ENCODE measurements at places on chromosomes 6 and 20. TPM values are rescaled to one million over a fixed set of nuclear protein-coding genes. Genes with fewer than 3 reads are reported as not detected.

- DNase-seq: no peak
Measured at GRCh38 chr20:12605751-12606150, 403.0 kb upstream of the SPTLC3 start.

GRCh38 chr6:66731310-66731709, 1024.3 kb upstream of the EYS start:
- DNase-seq: no peak

- no peak for DNase-seq
Measured at GRCh38 chr6:23073821-23074220, 504.5 kb downstream of the HDGFL1 start.

- DNase-seq: no peak
Measured at GRCh38 chr6:106684011-106684410, 54.6 kb downstream of the QRSL1 start.

GRCh38 chr6:170371588-170371987, 65.0 kb downstream of the FAM120B start:
- no peak for DNase-seq

GRCh38 chr20:4304601-4305000, 289.2 kb upstream of the RNF24 start:
- no peak for DNase-seq

- no peak for DNase-seq
Measured at GRCh38 chr20:37452236-37452635, 68.8 kb upstream of the NNAT start.

DNA sequence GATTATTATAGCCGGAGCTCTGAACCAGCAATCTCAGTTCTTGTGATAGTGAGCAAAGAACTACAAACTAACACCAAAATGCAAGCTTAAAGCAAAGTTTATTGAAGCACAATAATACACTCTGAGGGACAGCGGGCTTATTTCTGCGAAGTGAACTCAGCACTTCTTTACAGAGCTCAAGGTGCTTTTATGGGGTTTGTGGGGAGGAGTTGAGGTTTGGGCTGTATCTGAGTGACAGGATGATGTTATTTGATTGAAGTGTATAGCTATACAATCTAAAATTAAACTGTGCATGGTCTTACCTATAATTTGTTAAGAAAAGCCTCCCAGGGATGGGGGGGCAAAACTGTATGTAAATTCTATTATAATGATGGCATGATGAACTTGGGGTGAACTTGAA, 1.0 kb upstream of the HFE start:
- DNase-seq: peak; percentile 64

DNA sequence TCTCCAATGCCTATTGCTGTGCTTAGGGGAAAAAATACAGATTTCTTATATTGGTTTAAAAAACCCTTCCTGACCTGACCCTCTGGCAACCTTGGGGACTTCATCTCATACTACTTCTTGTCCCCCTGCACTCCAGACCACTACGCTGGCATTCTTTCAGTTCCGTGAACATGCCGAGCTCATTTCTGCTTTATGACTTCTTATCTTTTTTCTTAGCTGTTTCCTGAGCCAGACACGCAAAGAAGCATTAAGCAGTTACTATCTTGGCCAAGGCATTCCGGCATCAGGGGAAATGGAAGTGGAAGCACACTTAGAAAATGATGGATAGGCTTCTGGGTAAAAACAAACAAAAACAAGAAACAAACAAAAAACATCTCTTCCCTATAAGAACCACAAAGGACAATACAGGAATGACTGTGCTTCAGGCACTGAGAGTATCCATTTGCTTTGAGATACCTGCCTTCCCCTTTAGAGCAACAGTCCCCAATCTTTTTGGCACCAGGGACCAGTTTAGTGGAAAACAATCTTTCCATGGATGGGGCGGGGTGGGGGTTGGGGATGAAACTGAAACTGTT, 4.4 kb upstream of the CCDC28A start:
- no peak for DNase-seq

DNA sequence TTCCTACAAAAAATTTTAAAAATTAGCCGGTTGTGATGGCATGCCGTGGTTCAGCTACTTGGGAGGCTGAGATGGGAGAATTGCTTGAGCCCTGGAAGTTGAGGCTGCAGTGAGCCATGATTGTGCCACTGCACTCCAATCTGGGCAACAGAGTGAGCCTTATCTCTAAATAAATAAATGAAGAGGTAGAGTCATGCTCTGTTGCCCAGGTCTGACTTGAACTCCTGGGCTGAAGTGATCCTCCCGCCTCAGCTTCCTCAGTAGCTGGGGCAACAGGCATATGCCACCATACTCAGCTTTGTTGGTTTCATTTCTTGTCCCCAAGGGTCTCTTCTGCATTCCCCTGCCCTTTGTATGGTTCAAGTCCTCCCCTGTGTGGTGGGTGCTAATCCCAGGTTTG, 17.0 kb downstream of the HSPA1B start:
- DNase-seq: no peak

- DNase-seq: no peak
Measured at GRCh38 chr6:41966961-41967311, 25.3 kb upstream of the CCND3 start.

DNA sequence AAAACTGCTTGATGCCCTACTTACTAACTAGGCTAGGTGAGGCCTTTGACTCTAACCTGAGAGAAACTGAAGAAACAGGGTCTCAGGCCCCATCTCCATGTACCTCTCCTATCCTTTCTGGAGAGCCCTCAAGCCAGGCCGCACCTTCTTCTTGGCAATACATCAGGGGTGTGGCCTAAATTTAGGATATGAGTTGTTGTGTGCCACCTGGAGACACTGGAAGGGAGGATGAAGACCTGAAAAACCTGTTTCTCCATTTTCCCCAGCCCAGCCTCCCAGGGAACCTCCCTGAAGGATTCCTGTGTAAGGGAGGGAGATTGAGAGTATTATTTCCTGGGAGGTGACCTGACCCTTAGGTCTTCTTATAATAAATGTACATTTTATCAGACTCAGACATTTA, 3.1 kb downstream of the LY6G6D start:
- DNase-seq: no peak

DNA sequence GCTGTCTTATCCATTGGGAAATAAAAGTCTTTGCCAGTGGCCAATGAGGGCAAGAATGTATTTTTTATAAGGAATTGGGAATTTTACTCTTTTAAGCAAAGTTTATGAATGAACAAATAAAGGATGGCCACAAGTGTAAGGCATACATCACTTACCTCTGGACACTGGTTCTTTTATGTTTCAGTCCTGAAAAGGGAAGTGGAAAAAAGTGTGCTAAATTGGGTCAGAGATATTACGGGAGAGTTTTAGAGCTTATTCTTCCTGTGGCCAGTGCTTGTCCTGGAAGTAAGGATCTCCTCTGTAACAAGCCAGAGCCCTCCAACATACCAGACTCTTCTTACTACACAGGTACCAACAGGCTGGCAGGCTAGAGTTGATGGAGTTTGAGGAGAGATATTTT, 22.5 kb upstream of the RIPK1 start:
- no peak for DNase-seq

- no peak for DNase-seq
Measured at GRCh38 chr20:59925359-59925758, 8.1 kb downstream of the SYCP2 start.

GRCh38 chr20:45279992-45280391, 25.6 kb upstream of the SLPI start:
- DNase-seq: no peak

DNA sequence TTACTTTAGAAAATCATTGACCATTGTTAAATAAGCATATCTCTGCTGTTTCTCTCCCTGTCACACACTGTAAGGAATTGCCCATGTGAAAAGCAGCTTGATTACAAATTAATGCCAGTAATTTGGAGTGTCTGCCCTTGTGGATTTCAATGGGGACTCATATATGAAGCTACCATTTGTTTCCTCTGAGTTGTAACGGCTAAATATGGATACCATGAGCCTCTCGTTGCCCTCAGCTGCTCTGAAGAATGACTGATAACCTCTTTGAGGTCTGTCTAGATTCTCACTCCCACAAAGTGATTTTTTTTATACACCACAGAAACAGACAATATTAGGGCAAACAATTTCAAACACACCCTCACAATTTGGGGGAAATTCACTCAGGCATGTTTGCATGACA, 40.0 kb upstream of the MAFB start:
- DNase-seq: no peak

GRCh38 chr6:1708820-1709219, 99.1 kb downstream of the FOXC1 start:
- DNase-seq: no peak

- no peak for DNase-seq
Measured at GRCh38 chr6:21946298-21946783, 350.5 kb downstream of the PRL start.

DNA sequence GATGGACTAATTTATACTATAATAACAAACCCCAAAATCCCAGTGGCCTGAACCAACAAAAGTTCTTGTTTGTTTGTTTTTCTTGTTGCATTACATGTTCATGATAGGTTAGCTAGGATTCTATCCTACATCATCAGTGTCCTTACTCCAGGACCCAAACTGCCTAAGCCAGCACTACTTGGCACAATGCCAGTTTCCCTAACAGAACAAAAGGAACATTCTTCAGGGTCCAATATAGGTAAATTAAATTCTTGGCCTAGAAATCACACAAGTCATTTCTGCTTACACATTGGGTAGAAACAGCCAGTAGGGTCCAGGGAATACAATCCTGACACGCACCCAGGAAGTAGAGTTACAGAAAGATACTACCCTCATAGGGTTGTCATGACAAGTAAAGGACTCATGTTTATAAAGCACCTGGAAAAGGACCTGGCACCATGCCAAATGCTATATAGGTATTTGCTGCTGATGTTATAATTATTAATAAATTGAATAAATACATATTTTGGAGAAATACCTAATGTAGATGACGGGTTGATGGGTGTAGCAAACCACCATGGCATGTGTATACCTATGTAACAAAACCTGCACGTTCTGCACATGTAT, 38.8 kb downstream of the RCAN2 start:
- no peak for DNase-seq

- DNase-seq: no peak
Measured at GRCh38 chr6:118134736-118135135, 227.7 kb downstream of the SLC35F1 start.

- DNase-seq: no peak
Measured at GRCh38 chr6:156934069-156934460, 156.9 kb downstream of the ARID1B start.

GRCh38 chr6:34047913-34048867, 97.7 kb downstream of the GRM4 start:
- DNase-seq: no peak

GRCh38 chr6:122472022-122472340, 374 bp upstream of the SERINC1 start:
- no peak for DNase-seq

DNA sequence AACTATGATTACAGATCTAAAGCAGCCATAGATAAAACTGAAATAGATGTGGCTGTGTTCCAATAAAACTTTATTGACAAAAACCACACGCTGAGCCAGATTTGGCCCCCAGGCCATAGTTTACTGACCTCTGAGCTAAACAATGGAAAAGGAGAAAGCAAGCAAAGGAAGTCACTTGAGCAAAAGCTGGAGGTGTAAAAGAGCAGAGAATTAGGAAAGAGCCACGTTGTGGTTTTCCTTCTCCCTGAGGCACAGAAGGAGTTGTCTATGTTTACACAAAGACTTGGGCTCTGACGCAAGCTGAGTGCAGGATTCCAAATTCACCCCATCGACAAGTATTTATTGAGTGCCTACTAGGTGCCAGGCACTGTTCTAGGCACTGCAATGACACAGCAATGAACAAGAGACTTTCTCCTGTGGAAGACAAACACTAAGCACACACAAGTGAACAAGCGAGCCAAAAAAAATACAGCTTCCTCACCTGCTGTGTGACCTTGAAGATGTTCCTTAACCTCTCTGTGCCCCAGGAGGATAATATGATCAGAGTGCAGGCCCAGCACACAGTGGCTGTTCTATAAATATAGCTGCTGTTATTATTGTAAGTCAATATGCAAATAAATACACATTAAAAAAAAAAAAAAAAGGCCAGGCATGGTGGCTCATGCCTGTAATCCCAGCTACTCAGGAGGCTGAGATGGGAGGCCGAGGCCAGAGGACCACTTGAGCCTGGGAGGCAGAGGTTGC, 75.4 kb upstream of the PTPN1 start:
- no peak for DNase-seq

DNA sequence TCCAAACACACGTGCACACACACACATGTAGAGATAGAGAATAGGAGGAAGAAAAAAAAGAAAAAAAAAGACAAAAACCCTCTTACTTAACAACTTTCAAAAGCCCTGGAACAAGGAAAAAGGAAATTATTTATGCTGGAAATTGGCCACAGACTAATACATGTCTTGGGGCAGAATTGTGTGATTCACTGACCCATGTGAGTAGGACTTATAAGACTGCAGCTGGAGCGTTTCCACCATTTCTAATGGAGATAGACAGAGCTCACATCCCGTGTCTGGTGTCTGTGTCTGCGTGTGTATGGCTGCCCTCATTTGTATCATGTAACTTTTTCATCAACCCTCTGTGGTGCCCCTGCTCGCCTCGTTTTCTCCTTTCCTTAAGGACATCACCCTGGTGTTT, 99.8 kb upstream of the PDE10A start:
- no peak for DNase-seq

The ULBP2 gene
- total RNA-seq: not detected

The FAM209B gene
- 5.2 TPM for total RNA-seq

The NKX2-4 gene
- not detected for total RNA-seq

The COL9A1 gene
- total RNA-seq: not detected

The PSORS1C2 gene
- total RNA-seq: not detected

The MMP24 gene
- not detected for total RNA-seq

The LINC00237 gene
- not detected for total RNA-seq

The PKIB gene
- total RNA-seq: 0.65 TPM

The SYS1 gene
- 58.7 TPM for total RNA-seq

The GSTA4 gene
- 0.69 TPM for total RNA-seq
